Mesothelial cell of epicardium (in vitro differentiated cells): ENCODE measurements at places on chromosomes 7 and 10. TPM values are rescaled to one million over a fixed set of nuclear protein-coding genes. Genes with fewer than 3 reads are reported as not detected.

DNA sequence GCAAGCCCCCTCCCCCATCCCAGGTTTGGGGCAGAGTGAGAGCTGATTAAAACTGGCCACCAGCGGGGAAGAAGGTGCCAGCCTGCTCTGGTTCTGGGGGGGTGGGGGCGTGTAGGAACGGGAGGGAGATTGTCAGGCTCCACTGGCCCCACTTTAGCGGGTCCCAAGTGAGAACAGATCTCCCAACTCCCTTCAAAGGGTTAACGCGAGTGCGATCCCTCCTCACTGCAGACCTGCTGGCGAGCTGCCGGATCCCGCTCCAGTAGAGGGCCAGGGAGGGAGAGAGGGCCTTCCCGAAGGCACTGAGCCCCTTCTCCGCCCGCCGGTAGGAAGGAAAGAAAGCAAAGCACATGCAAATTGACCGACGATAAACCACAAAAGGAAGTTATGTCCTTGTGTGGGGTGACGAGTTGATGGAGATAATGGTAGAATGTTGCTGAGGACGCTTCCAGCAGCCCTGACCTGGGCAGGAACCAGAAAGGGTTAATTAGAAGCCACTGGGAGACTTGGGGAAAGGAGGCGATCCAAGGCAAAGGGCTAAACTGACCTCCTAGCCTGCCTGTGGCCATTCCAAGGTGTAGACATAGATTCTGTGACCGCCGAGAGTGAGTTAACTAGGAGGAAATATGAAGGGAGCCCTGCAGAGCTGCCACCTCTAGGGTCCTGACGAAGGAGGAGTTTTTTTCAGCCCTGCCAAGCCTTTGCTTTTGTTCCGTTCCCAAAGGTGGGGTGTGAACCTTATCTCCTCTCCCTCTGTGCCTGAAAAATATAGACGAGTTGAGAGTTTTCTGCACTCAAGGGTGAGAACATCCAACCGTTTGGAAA lies 1.5 kb downstream of the NRG3 start:
- H3K4me3 ChIP-seq = peak overlapping the region; percentile 60
- H3K36me3 ChIP-seq = no peaks in the 10 kb centered on the region
- no peak overlapping the region for H3K27ac ChIP-seq
- no peak for DNase-seq
- peaks cover 15% of the 10 kb centered on the region for H3K4me1 ChIP-seq

GRCh38 chr7:100466653-100467605 lies 2.9 kb upstream of the SPACDR start:
- no peak for DNase-seq
- H3K27me3 ChIP-seq = no peaks in the 10 kb centered on the region
- peaks cover 4% of the 10 kb centered on the region for H3K36me3 ChIP-seq
- H3K4me1 ChIP-seq = peaks cover 8% of the 10 kb centered on the region
- no peak overlapping the region for H3K4me3 ChIP-seq
- H3K27ac ChIP-seq = no peak overlapping the region

DNA sequence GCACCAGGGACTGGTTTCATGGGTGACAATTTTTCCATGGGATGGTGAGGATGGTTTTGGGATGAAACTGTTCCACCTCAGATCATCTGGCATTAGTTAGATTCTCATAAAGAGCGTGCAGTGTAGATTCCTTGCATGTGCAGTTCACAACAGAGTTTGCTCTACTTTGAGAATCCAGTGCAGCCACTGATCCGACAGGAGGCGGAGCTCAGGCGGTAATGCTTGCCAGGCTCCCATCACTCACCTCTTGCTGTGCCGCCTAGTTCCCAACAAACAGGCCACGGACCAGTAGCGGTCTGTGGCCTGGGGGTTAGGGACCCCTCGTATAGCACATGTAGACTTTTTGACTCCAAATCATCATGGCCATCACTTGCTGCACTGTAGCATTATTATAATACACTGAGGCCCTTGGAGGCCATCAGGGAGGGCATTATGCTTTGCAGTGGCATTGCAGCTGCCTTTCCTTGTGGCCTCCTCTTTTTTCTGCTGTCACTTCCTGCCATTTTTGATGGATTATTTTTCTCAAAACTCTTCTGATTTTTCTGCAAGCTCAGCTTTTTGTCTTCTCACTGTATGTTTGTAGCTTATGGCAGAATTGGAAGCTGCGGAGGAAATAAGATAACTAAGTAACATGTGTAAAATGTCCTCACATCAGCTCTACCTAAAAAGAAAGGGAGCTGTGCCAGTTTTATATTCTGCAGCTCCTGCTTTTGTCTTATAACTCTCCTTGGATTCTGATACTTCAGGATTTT lies 18.5 kb downstream of the CSGALNACT2 start:
- no peak overlapping the region for H3K4me3 ChIP-seq
- no peaks in the 10 kb centered on the region for H3K27me3 ChIP-seq
- H3K36me3 ChIP-seq = peaks cover 6% of the 10 kb centered on the region
- DNase-seq = no peak

- H3K4me1 ChIP-seq = no peaks in the 10 kb centered on the region
- no peak for DNase-seq
- no peak overlapping the region for H3K4me3 ChIP-seq
- no peaks in the 10 kb centered on the region for H3K36me3 ChIP-seq
- no peaks in the 10 kb centered on the region for H3K27me3 ChIP-seq
- H3K27ac ChIP-seq = no peak overlapping the region
Measured at GRCh38 chr7:129765352-129765751, 153.8 kb downstream of the NRF1 start.

DNA sequence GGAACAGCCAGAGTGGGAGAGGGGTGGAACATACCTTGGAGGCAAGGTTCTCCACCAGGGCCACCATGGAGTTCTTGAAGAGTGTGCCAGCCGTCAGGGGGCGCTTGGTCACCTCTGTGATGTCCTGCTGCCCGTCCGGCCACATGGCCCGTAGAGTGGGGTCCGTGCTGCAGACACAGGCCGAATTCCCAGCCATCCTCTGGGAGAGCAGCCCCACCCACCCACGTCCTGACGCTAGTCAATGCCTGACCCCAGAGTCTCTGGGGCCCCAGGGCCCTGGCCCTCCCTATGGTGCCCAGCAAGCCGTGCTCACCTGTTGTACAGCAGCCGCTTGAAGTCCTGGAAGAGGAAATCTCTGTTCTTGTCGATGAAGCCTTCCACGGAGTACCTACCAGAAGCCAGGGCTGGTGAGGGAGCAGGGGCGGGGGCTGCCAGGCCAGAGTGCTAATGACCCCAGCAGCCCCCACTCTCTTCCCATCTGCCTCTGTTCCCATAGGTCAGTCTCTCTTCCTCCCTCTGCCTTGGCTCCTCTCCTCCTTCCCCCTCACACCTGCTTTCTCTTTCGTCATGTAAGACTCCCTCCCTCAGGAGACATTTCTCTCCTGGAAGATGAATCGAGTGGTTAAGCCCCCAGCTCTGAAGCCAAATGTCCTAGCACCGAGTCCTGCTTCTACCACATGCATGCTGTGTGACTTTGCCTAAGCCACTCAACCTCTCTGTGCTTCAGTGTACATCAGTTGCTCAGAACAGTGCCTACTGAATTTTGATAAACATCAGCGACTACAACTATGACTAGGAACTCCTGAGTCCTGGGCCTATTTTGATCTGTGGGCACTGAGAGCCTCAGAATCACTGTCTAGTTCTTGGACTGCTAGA lies 11.0 kb downstream of the MYO1G start:
- DNase-seq = no peak
- no peaks in the 10 kb centered on the region for H3K4me1 ChIP-seq
- peaks cover 3% of the 10 kb centered on the region for H3K27me3 ChIP-seq
- no peak overlapping the region for H3K4me3 ChIP-seq
- no peak overlapping the region for H3K27ac ChIP-seq

- no peak overlapping the region for H3K27ac ChIP-seq
- H3K36me3 ChIP-seq = no peaks in the 10 kb centered on the region
- peaks cover 21% of the 10 kb centered on the region for H3K4me1 ChIP-seq
- H3K27me3 ChIP-seq = no peaks in the 10 kb centered on the region
- DNase-seq = no peak
Measured at GRCh38 chr10:78319371-78319770, 285.7 kb downstream of the RPS24 start.

GRCh38 chr10:61733358-61733940 lies 70.7 kb downstream of the CABCOCO1 start:
- no peak overlapping the region for H3K4me3 ChIP-seq
- H3K4me1 ChIP-seq = peaks cover 29% of the 10 kb centered on the region
- H3K36me3 ChIP-seq = peaks cover 15% of the 10 kb centered on the region
- no peak overlapping the region for H3K27ac ChIP-seq

GRCh38 chr10:89002226-89002978 lies 11.8 kb downstream of the FAS start:
- H3K4me3 ChIP-seq = no peak overlapping the region
- H3K27ac ChIP-seq = no peak overlapping the region
- H3K36me3 ChIP-seq = no peaks in the 10 kb centered on the region
- DNase-seq = no peak

FAM131B gene
- total RNA-seq = 5.6 to 6.1 TPM (median 5.8 TPM) in 3 replicates

ELFN1 gene
- 11.4 to 13.5 TPM (median 11.9 TPM) in 3 replicates for total RNA-seq

NFE2L3 gene
- total RNA-seq = 11.8 to 12.9 TPM (median 12.3 TPM) in 3 replicates
